ENCODE measurements at places on chromosomes 13 and 19.

DNA sequence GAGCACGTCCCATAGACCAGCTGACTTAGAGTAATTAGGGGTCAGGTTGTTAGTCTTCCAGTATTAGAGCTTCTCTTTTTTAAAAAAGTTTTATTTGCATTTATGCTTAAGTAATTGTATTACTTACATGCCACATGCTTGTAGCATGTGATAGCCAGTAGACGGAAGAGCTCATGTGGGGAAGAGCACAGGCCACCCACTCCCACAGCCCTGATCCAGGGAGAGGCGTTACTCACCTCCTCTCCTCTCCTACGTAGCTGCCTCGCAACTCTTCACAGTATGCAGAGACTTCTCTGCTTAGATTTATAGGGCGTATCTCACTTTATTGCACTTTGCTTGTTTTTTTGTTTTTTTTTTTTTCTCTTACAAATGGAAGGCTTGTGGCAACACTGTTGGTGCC, 95.3 kb upstream of the TEX29 start:
- no peak for DNase-seq

- DNase-seq: no peak
Measured at GRCh38 chr13:105929505-105929904, 606.0 kb downstream of the EFNB2 start.

DNA sequence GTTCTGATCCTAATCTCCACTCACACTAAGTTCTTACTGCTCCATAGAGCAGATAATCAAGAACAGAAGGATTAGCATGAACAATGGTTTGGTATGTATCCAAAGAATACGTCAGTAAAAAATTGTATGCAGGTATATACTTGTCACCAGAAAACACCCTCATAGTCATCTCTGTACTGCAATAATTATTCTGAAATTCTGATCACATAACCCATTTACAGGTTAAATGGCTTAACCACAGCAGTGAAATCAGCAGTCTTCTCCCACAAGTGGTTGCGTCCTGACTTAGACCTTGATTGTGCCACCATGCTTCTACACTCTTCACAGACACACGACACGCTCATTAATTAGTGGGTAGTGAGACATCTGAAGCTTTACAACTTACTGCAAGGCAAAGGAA, 50.9 kb downstream of the LNX2 start:
- no peak for DNase-seq

DNA sequence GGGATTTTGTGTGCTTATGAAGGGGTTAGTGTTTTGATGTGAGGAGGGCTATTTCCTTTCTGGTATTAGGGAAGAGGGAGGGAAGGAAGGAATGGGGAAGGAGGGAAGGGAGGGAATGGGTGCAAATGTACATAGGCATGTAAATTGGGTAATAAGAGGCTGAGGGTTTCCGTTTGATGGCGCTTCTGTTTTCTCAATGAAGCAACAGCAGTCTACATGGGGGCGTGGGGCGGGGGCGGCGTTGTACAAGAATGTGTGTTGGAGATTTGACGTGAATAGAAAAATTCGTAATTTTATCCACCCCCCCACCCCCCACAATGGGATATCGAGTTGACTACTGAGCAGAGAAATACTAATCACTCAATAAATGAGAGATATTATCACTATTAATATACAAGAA, 52.5 kb downstream of the PDS5B start:
- DNase-seq: no peak

DNA sequence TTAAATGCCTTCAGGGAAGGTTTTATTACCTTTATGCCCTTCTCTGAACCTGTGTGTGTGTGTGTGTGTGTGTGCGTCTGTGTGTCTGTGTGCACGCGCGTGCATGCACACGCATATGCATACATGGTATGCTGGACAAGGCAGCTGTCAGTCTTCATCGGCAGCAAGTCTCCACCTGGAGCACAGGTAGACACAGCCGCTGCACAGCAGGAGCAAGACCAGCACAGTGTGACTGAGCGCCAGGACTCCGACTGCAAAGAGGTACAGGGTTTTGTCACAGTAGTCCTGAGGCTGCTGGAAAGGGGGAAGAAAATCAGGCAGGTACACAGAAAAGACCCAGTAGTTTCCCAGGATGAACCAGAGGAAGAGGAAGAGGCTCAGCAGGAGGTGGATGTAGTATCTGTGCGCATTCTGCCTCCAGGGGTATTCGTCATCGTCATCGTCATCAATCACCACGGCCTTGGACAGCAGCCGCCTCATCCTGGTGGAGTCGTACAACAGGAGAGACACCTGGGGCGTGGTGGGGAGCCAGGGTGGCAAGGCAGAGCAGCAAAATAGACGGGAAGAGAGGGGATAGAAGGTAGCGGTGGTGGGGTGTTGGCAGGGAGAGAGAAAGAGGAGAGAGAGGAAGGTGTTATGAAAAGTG, 12.8 kb upstream of the DHRS12 start:
- DNase-seq: peak; percentile 61

DNA sequence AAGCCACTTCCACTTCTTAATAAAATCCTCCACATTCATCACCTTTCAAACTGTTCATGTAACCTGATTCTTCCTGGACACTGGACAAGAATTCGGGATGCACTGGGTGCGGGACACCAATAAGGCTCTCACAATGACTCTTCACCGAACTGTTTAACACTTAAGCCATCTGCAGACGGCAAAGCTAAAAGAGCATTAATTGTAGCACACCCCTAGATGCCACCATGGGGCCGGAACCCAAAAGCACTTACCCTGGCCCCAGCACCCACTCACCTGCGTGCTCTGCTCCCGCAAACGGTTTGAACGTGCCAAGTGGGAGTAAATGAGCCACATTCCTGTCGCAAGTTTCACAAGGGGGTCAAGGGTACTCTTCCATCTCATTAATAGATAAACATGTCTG, 254.3 kb upstream of the PRR20A start:
- DNase-seq: no peak

DNA sequence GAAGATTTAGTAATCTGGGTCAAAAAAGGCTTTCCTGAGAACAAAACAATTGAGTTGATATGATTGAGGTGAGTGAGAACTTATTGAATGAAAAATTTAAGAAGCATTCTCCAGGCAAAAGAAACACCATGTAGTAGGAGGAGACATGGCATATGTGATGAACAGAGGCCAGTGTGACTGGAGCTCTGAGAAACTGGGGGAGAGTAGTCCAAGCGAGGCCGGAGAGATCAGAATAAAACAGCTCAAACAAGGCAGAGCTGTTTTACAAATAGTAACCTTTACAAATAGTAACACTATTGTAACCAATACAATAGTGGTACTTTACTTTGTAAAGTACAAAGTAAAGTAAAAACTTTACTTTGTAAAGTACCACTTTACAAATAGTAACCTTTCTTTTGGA, 1159.1 kb downstream of the PCDH9 start:
- no peak for DNase-seq

DNA sequence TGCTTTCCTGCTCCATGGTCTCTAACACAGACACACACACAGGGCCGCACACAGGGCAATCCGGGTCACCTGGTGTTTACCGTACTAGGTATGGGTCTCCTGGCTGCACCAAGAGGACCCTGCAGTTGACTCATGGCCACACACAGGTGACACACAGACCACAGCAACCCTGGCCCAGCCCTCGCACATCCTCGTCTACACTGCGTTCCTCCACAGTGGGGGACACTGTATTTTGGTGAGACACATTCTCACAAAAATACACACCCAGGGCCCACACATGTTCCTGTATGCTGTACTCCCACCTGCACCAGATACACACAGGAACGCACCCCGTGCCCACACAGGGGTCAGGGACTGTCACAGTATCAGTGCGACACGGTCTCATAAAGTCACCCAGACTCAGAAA, 12.8 kb downstream of the PDE4A start:
- no peak for DNase-seq

GRCh38 chr13:59587971-59588716, 575.6 kb downstream of the DIAPH3 start:
- DNase-seq: no peak

- DNase-seq: peak; percentile 34
Measured at GRCh38 chr13:107650081-107650701, 565.1 kb downstream of the LIG4 start.

GRCh38 chr13:25899952-25900351, 151.9 kb downstream of the SHISA2 start:
- no peak for DNase-seq

DNA sequence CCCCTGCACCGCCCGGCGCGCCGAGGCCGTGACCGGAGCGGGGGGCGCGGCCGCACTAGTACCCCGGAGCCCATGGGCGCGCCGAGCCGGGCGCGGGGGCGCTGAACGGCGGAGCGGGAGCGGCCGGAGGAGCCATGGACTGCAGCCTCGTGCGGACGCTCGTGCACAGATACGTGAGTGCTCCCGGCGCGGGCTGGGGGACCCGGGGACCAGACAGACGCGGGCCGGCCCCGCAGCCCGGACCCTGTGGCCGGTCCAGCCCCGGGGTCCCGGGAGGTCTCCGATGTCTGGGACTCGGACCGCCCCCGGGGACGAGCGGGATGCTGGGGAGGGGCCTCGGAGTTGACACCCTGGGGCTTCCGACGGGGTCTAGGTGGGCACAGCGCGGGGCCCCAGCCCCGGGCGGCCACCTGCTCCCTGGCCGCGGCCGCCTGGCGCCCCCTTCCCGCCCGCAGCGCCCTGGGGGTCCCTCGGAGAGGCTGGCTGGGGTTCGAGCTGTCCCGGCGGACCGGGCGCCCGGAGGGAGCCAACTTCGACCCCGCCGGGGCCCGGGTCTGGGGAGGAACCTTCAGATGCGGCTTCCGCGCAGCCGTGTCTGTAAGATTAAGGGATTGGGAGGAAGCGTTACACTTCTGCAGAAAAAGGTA, 568 bp downstream of the ATP11A start:
- peak; percentile 25 for DNase-seq

GRCh38 chr19:46759817-46760333, 13.6 kb upstream of the STRN4 start:
- no peak for DNase-seq

DNA sequence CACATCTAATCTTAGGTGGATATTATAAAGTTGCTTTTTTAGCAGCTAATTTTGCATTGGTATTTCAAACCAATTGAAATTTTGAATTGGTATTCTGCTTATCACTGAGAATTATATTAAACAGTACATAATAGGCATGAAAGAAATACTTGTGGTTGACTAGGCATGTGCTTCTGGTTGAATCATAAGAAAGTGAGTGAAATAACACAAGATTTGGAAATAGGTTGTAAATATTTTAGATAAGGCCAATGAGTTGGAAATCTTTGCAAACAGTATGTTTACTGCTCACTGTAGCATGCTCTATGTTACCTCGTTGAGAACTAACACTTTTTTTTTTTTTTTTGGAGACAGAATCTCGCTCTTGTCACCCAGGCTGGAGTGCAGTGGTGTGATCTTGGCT, 66.8 kb upstream of the RFC3 start:
- DNase-seq: peak; percentile 37

GRCh38 chr13:84570831-84571230, 688.6 kb upstream of the SLITRK1 start:
- no peak for DNase-seq

GRCh38 chr13:53201454-53202225, 173.0 kb downstream of the OLFM4 start:
- no peak for DNase-seq

All from A172 (cell line).